ENCODE measurements at places on chromosomes 2 and 18.

- no peak for DNase-seq
- no peaks in the 10 kb centered on the region for H3K36me3 ChIP-seq
- no peaks in the 10 kb centered on the region for H3K4me1 ChIP-seq
- no peak overlapping the region for H3K4me3 ChIP-seq
These were observed 24.1 kb downstream of the DCDC2C start for GRCh38 chr2:3727397-3728045.

GRCh38 chr2:1375794-1376193 lies 37.5 kb upstream of the TPO start:
- H3K36me3 ChIP-seq: no peaks in the 10 kb centered on the region
- peaks cover 10% of the 10 kb centered on the region for H3K4me1 ChIP-seq
- no peak overlapping the region for H3K27ac ChIP-seq
- no peak for DNase-seq

- no peaks in the 10 kb centered on the region for H3K36me3 ChIP-seq
- no peak overlapping the region for H3K4me3 ChIP-seq
- DNase-seq: no peak
- H3K27me3 ChIP-seq: peaks cover 13% of the 10 kb centered on the region
- peaks cover 6% of the 10 kb centered on the region for H3K4me1 ChIP-seq
These were observed 98.8 kb downstream of the KLF7 start for GRCh38 chr2:207066791-207067460.

- H3K27ac ChIP-seq: no peak overlapping the region
- no peaks in the 10 kb centered on the region for H3K27me3 ChIP-seq
- H3K36me3 ChIP-seq: no peaks in the 10 kb centered on the region
- DNase-seq: no peak
- H3K4me3 ChIP-seq: no peak overlapping the region
These were observed 155.2 kb downstream of the SH3BP4 start for GRCh38 chr2:235106874-235107639.

- H3K27ac ChIP-seq: no peak overlapping the region
- H3K4me3 ChIP-seq: no peak overlapping the region
- peaks cover 4% of the 10 kb centered on the region for H3K27me3 ChIP-seq
- no peaks in the 10 kb centered on the region for H3K36me3 ChIP-seq
- no peak for DNase-seq
- H3K4me1 ChIP-seq: peaks cover 43% of the 10 kb centered on the region
These were observed 39.1 kb downstream of the CDC42EP3 start for GRCh38 chr2:37632310-37632709.

DNA sequence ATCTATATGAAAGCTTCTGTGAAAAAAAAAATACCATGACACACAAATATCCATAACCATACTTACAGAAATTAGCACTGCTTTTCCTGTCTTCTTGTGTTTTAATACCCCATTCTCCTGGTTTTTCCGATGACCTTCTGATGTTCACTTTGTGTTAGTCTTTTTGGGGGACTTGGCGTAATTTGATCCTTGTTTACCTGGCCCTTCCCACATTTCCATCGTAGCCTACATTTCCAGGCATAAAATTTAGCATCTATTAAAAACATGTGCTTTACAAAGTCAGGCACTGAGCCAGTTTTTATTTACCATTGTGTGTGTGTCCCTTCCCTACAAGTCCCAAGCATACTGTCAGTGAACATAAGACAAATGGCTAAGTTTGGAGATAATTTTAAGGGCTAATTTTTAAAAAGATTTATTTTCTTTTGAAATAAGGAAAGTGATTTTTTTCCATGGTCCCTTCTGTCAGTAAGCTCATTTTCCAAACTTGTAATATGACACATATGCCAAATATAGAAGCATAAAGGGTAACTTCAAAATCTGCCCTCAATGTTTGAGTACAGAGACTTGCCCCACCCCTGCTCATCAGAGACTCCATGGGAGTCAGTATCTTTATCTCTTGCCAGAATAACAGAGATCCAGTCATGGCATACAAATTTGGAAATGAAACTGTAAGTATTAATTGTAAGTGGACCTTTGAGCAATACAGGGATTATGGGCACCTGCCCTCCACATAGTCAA lies 27.3 kb downstream of the SESTD1 start:
- H3K36me3 ChIP-seq: no peaks in the 10 kb centered on the region
- no peak overlapping the region for H3K4me3 ChIP-seq
- DNase-seq: no peak

DNA sequence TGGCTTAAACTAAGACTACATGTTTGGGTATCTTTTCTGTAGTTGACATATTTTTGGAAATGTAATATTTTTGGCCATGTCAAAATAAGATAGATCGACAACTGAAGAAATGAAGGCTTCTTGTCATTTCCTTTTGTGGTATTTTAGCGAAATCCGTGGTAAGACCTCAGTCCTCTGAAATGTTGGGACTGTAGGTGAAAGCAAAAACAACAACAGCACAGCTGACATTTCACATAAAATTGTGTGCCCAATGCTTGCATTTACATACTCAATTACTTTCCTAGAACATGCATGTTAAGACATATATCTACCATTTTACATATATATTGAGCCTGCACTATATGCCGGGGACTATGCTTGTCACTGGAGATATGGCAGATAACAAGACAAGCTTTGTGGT lies 50.2 kb downstream of the SPP2 start:
- H3K4me1 ChIP-seq: peaks cover 36% of the 10 kb centered on the region
- DNase-seq: no peak
- H3K27me3 ChIP-seq: peaks cover 12% of the 10 kb centered on the region
- H3K36me3 ChIP-seq: no peaks in the 10 kb centered on the region

- no peak overlapping the region for H3K4me3 ChIP-seq
- no peaks in the 10 kb centered on the region for H3K36me3 ChIP-seq
- H3K27ac ChIP-seq: peak overlapping the region; percentile 15
These were observed 20.5 kb upstream of the ITGB6 start for GRCh38 chr2:160220545-160221009.

DNA sequence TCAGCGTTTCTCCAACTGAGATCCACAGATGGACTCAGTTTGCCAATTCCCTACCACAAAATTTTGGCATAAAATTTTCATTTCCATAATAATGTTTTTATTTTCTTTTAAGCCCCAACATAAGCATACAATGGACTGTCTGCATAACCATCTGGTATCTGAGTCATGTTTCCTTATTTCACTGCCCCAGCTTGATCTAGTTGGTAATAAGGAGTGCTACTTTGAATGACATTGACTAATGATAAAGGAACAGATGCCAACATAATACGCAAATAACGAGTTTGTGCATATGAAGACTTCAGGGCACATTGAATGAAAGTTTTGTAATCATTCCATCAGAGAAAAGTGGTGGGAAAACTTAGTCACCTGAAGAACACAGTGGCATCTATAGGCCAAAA lies 8.8 kb upstream of the MBD2 start:
- no peak overlapping the region for H3K4me3 ChIP-seq
- no peak overlapping the region for H3K27ac ChIP-seq
- DNase-seq: no peak
- H3K27me3 ChIP-seq: peaks cover 16% of the 10 kb centered on the region
- H3K36me3 ChIP-seq: no peaks in the 10 kb centered on the region

DNA sequence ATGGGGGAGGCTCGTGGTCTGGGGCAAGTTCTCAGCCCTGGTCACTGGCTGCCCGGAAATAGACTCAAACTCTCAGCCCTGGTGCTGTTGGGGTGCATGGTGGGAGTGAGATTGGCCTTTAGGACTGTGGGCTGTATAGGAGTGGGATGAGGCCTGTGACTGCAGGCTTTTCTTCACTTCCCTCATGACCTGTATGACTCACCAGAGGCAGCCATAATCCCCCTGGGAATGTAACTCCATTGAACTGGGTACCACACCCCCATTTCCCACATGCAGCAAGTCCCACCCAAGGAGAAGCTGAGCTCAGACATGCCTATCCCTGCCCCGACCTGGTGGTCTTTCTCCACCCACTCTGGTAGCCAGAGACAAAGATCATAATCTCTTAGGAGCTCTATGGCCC lies 177.7 kb upstream of the OSR1 start:
- no peaks in the 10 kb centered on the region for H3K4me1 ChIP-seq
- H3K4me3 ChIP-seq: no peak overlapping the region
- no peak overlapping the region for H3K27ac ChIP-seq
- no peaks in the 10 kb centered on the region for H3K36me3 ChIP-seq
- no peak for DNase-seq

GRCh38 chr2:186302263-186302662 lies 183.8 kb upstream of the ZC3H15 start:
- no peaks in the 10 kb centered on the region for H3K27me3 ChIP-seq
- no peak overlapping the region for H3K27ac ChIP-seq
- H3K36me3 ChIP-seq: no peaks in the 10 kb centered on the region
- H3K4me1 ChIP-seq: no peaks in the 10 kb centered on the region
- no peak overlapping the region for H3K4me3 ChIP-seq
- DNase-seq: no peak

DNA sequence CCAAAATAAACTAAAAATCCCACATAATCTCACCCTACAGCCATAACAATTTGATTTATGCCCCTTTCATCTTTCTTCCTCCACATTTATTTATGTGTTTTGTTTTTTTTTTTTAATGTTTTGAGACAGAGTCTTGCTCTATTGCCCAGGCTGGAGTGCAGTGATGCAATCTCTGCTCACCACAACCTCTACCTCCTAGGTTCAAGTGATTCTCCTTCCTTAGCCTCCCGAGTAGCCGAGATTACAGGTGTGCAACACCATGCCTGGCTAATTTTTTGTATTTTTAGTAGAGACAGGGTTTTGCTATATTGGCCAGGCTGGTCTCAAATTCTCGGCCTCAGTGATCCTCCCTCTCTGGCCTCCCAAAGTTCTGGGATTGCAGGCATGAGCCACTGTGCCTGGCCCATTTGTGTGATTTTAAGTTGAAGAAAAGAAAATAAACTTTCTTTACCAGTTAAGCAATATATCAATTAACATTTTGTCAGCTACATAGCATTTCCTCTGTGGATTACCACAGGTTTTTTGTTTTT lies 35.9 kb upstream of the LPIN2 start:
- no peak overlapping the region for H3K4me3 ChIP-seq
- H3K36me3 ChIP-seq: peaks cover 12% of the 10 kb centered on the region
- DNase-seq: no peak
- peaks cover 32% of the 10 kb centered on the region for H3K4me1 ChIP-seq
- H3K27me3 ChIP-seq: no peaks in the 10 kb centered on the region

GRCh38 chr2:146108993-146109392 lies 1589.1 kb upstream of the ZEB2 start:
- no peak overlapping the region for H3K27ac ChIP-seq
- no peak overlapping the region for H3K4me3 ChIP-seq
- H3K27me3 ChIP-seq: no peaks in the 10 kb centered on the region

GRCh38 chr2:10087360-10087759 lies 7.1 kb upstream of the CYS1 start:
- no peak overlapping the region for H3K4me3 ChIP-seq
- peaks cover 6% of the 10 kb centered on the region for H3K36me3 ChIP-seq
- no peak for DNase-seq

DNA sequence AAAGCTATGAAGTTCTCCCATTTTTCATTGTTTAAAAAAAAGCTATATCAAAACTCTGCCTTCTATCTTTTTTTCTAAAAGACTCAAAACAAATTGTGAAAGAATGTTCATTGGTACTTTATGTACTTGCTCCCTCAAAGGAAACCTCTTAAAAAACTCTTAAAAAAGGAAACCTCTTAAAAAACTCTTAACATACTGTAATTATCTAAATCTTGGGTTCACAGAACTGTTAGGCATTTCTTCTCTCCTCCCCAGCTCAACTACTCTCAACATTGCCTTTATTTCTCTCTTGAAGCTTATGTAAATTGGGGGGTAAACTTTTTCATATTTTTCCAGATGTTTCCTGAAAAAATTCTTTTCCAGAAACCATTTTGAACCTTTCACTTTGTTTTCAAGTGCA lies 330.5 kb upstream of the SLC39A10 start:
- H3K4me3 ChIP-seq: no peak overlapping the region
- H3K27me3 ChIP-seq: peaks cover 4% of the 10 kb centered on the region
- no peak for DNase-seq
- H3K36me3 ChIP-seq: peaks cover 10% of the 10 kb centered on the region
- peaks cover 3% of the 10 kb centered on the region for H3K4me1 ChIP-seq

DNA sequence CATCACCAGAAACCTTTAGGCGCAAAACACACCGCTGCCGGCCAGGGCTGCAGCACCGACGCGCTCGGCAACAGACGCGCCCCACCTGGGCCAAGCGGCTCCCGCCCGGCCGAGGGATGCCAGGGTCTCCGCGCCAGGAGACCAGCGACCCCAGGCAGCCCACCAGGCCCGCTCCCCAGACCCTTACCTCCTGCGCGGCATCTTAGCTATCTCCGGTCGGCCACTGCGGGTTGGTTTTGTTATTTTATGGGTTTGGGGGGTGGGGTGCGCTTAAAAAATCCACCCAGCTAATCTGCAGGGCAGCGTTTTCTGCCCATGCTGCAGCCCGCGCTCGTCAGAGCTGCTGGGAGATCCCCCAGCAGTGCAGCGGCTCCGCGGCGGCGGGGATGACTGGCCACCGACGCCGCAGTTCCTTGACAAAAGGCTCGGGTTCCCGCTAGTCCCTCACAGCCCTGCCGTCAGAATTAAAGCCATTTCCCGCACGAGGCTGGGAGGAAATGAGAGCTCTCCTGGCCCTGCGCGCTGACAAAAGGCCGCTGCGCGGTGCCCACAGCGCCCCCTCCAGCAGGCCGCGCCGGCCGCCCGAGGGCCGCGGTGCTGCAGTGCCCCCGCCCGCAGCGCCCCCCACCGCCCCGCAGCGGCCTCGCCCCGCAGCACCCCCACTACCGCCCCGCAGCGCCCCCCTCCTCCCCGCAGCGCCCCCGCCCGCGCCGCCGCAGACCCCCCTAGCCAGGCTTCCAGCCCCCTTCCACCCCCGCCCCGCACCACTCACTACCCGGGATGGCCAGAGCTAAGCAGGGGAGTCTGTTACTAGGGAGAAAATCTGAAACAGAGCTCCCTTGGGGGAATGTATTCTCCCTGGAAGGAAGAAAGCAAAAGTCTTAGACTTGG lies at the start of gene ADD2:
Gene ADD2 (minus strand): TSS at position 502 of the 891 bp plus-strand sequence. CDS start 61,792 bp downstream, outside the sequence.
- peaks cover 65% of the 10 kb centered on the region for H3K27me3 ChIP-seq
- DNase-seq: peak; percentile 32
- peaks cover 16% of the 10 kb centered on the region for H3K4me1 ChIP-seq

DNA sequence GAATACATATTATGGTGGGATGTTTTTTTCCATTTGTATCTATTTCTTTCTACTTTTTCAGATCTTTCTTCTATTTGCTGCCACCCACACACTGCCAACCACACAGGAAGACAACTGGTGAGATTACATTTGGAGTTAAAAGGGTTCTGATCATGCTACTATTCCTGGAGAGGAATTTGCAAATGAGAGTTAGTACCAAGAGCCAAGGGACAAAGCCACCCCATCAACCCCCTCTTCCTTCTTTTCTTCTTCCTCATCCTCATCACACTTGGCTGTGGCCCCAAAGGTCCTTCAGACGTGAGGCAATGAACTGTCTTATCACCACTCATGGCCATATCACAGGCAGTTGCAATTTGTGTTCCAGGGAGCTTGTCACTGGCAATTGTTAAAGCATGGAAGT lies 215.6 kb upstream of the SLC14A2 start:
- no peaks in the 10 kb centered on the region for H3K27me3 ChIP-seq
- DNase-seq: no peak
- no peaks in the 10 kb centered on the region for H3K36me3 ChIP-seq
- H3K27ac ChIP-seq: no peak overlapping the region

DNA sequence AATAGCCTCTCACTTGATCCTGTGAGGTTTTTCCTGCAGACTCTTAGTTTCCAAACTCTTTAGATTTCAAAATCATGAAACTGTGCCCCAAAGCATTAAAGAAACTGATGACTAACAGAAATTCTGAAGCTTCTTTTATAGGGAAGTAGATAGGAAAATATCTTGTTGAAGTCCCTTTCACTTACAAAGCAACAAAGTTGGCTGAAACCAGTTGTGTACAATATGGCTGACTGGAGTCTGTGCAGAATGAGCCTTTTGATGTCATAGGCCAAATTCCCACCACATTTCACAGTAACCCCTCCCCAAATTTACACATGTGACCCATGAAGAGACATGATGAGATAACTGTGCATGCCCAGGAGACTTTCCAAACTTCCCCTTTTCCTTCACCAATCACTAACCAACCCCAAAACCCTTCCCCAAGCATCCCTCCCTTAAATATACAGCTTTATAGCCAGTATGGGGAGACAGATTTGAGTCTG lies 61.7 kb upstream of the NCK2 start:
- no peak overlapping the region for H3K4me3 ChIP-seq
- H3K27ac ChIP-seq: no peak overlapping the region
- H3K36me3 ChIP-seq: no peaks in the 10 kb centered on the region

Measured in activated T-helper 2 cell treated with anti-CD3 and anti-CD28 coated beads, Interferon-gamma antibody, Interleukin-2, Interleukin-4, amounts not matched to agents 10 μg/mL and 5 μg/mL and 100 μg/mL, durations not matched to agents 14 hours and 24 hours and 36 hours (primary cell).